Coronary artery (tissue), 2 donors: ENCODE measurements at places on chromosomes 7 and 10.

DNA sequence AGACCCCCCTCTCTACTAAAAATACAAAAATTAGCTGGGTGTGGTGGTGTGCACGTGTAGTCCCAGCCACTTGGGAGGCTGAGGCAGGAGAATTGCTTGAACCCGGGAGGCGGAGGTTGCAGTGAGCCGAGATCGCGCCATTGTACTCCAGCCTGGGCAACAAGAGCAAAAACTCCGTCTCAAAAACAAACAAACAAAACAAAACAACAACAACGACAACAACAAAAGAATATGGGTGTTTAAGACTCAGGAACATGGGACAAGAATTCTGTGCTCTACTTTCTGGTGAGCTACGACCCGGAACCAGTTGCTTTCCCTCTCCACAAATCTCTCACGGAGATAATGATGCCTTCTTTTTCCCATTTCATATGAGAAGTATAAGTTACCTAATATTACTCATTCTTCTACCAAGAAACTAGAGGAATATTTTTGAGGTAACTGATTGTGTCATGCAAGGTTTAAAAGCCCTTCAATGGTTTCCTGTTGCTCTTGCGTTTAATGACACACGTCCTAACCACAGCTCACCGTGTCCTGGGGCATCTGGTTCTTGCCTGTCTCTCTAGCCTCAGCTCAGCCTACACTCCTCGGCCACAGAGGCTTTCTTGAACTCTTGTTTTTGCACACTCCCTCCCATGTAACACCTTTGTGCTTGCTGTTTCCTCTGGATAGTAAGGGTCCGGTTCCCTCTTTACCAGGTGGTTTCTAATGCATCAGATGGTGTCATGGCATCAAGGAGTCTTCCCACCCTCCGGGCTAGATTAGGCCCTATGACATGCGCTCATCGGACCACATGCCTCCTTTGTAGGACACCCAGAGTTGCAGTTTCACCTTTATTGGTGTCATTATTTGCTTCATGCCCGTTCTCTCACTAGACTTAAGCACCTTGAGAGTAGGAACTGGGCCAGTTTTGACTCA is 67.5 kb downstream of the PFKFB3 start:
- no peak for DNase-seq

DNA sequence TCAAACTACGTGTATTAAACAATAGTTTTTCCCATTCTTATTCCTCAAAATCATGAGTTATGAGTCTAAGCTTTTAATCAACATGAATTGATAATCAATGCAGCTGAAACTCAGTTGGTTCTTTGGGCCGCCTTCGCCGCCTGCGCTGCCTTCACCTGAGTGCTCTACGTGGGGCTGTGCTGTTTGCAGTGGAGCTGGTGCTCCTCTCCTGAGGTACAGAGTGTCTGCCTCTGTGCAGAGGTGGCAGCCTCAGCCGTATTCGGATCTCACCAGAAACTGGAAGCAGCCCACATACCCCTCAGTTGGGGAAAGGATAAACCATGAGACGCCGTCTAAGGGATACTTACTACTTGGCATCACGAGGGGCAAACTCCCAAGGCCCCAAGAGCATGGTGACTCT is 15.5 kb downstream of the NOM1 start:
- no peak for DNase-seq

- DNase-seq, result peak; percentile 28
Observed at GRCh38 chr10:44947371-44948152, 12.0 kb upstream of the RASSF4 start.

DNA sequence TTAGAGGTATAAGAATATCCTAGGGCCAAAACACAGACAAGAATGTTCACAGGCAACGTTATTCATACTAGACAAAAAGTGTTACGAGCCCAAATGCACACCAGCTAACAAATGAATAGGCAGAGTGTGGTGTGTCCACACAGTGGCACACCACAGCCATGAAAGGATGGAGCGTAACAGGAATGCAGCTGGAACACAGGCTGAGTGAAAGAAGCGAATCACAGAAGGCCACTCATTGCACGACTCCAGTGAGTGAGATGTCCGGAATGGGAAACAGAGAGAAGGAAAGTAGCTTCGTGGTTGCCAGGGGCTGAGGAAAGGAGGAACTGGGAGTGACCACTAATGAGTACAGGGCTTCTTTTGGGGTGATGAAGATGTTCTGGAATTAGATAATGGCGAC is 198.8 kb downstream of the TNS3 start:
- DNase-seq, result no peak

DNA sequence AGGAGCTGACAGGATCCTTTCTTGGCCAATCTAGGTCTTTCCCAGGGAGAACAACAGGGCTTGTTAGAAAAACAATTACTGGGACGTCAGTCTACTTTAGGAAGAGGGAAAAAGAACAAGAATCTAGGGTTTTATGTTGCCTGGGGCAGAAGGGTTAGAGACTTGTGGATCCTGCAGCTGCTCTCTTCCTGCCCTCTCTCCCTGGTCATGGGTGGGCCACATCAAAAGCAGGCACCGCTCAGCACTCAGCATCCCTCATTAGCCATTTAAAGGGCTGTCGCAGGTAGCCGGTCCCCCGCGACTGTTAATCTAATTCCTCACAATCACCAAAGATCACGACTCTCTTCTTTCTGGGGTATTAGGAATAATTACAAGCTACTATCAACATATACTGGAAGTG is 631.9 kb downstream of the CALN1 start:
- no peak for DNase-seq

- no peak for DNase-seq
Observed at GRCh38 chr10:65751218-65751617, 1174.6 kb upstream of the LRRTM3 start.

- DNase-seq, result no peak
Observed at GRCh38 chr7:70830426-70830825, 301.5 kb upstream of the GALNT17 start.

DNA sequence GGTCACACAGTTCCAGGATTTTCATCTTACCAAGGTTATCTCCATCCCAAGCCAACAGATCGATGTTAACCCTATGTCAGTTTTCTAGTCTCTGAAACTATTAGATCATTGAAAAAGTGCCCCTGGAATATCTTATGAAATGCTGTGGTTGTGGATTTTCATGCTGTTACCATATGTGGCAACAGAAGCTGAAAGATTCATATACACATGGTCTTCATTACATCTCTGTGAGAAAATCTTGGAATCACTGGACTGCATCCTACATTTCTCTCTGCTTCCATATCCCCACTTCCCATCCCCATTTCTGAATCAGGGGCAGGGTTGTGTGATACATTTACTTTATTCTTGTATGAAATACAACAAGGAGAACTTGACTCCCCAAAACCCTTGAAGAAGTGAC is 146.1 kb downstream of the SLC16A9 start:
- DNase-seq, result no peak
